ENCODE measurements at places on chromosomes 2 and 18.

GRCh38 chr2:214066862-214067261, 344.0 kb upstream of the VWC2L start:
- no peak for DNase-seq

- peak; percentile 8 for DNase-seq
Observed at GRCh38 chr2:1793868-1794445, 49.6 kb upstream of the PXDN start.

GRCh38 chr2:160006475-160006874, 55.9 kb downstream of the PLA2R1 start:
- no peak for DNase-seq

- no peak for DNase-seq
Observed at GRCh38 chr2:236319036-236319435, 54.8 kb upstream of the ASB18 start.

- DNase-seq: no peak
Observed at GRCh38 chr2:161367675-161368074, 48.4 kb upstream of the TBR1 start.

GRCh38 chr2:309148-309953, 21.5 kb upstream of the ALKAL2 start:
- no peak for DNase-seq

- no peak for DNase-seq
Observed at GRCh38 chr2:1677821-1678165, 66.5 kb downstream of the PXDN start.

All from fibroblast of pulmonary artery (primary cell).